Activated naive CD8-positive, alpha-beta T cell treated with anti-CD3 and anti-CD28 coated beads for 36 hours (primary cell): ENCODE measurements at places on chromosomes 3 and 15. TPM values are rescaled to one million over a fixed set of nuclear protein-coding genes. Genes with fewer than 3 reads are reported as not detected.
A peak's percentile ranks its signal among the peaks of the same experiment; 100 is the strongest.

MED12L gene
- 1.6 TPM for total RNA-seq

PROK2 gene
- 0.34 TPM for total RNA-seq

MORC1 gene
- total RNA-seq: not detected

TADA3 gene
- 49.5 TPM for total RNA-seq

KNL1 gene
- total RNA-seq: 24.5 TPM

RPL29 gene
- 1,589 TPM for total RNA-seq

ADGRG7 gene
- total RNA-seq: not detected

SKOR1 gene
- 0.30 TPM for total RNA-seq

- peaks cover 4% of the 10 kb centered on the region for H3K4me1 ChIP-seq
- H3K36me3 ChIP-seq: no peaks in the 10 kb centered on the region
- H3K27ac ChIP-seq: no peak within 1 kb of the TSS
- peak within 1 kb of the TSS; percentile 65 for H3K4me3 ChIP-seq
Observed at GRCh38 chr3:69385723-69386555, at the start of gene FRMD4B. TSS of gene FRMD4B (minus strand) at chr3:69386088. CDS start at chr3:69385989, 99 bp downstream.

DNA sequence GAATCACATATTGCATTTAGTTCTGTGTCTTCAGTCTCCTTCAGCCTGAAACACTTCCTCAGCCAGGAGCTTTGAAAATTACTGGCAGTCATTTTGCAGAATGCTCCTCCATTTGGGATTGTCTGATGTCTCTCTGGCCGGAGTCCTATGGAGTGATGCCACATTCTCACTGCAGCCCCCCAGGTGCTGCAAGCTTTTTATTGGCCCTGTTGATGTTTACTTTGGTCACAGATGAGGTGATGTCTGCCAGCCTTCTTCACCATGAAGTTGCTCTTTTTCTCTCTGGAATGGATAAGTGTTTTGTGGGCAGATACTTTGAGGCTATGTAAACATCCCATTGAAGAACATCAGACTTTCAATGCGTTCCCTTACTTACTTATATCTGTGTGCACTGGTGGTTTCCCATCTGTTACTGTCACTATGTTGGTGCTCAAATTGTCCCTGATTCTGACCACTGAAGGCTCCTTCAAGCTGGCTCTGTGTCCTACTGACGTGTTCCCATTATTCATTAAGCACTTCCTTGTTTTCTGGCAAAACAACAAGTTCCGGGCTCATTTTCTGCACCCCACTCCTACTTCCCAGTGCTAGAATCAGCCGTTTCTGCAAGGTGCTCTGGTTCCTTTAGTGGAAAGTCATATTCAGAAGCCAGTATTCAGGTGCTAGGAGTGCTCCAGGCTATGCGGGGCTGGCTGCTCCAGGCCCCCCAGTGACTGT, 1.4 kb upstream of the CLEC3B start:
- peaks cover 14% of the 10 kb centered on the region for H3K4me1 ChIP-seq
- H3K27ac ChIP-seq: no peak overlapping the region
- H3K36me3 ChIP-seq: peaks cover 3% of the 10 kb centered on the region
- no peaks in the 10 kb centered on the region for H3K27me3 ChIP-seq
- H3K4me3 ChIP-seq: no peak overlapping the region

DNA sequence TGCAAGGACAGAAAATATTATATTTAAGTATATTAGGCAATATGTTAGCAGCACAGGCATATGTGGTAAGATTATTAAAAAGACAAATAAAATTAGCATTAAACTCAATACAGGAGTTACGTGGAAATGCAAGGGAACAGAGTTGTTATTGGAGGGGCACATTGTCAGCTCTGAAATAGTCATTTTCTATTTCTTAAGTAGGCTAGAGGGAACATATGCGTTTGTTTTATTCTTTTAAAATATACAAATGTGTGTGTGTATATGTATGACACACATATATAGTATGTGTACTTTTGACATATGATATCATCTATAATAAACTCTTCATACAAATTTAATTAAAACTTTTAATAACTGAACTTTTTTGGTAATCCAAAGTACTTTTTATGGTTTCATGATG, 22.8 kb upstream of the VEPH1 start:
- H3K36me3 ChIP-seq: no peaks in the 10 kb centered on the region
- DNase-seq: no peak
- peaks cover 4% of the 10 kb centered on the region for H3K27me3 ChIP-seq
- no peaks in the 10 kb centered on the region for H3K4me1 ChIP-seq
- no peak overlapping the region for H3K27ac ChIP-seq

- H3K27me3 ChIP-seq: no peaks in the 10 kb centered on the region
- H3K4me3 ChIP-seq: no peak overlapping the region
- peaks cover 23% of the 10 kb centered on the region for H3K4me1 ChIP-seq
- H3K27ac ChIP-seq: no peak overlapping the region
Observed at GRCh38 chr15:49189631-49190030, 19.6 kb downstream of the GALK2 start.

- H3K36me3 ChIP-seq: no peaks in the 10 kb centered on the region
- peaks cover 11% of the 10 kb centered on the region for H3K27me3 ChIP-seq
- DNase-seq: peak; percentile 27
- H3K4me1 ChIP-seq: peaks cover 4% of the 10 kb centered on the region
Observed at GRCh38 chr15:39593656-39594445, 13.0 kb downstream of the THBS1 start.

GRCh38 chr3:31713816-31714215, 181.1 kb downstream of the STT3B start:
- no peak overlapping the region for H3K27ac ChIP-seq
- peaks cover 4% of the 10 kb centered on the region for H3K27me3 ChIP-seq
- no peaks in the 10 kb centered on the region for H3K4me1 ChIP-seq
- DNase-seq: no peak

GRCh38 chr3:120682095-120682681, at the start of gene HGD:
TSS of gene HGD (minus strand) at chr3:120682239. CDS start at chr3:120682111, 128 bp downstream.
- no peak within 1 kb of the TSS for H3K27ac ChIP-seq
- H3K4me3 ChIP-seq: no peak within 1 kb of the TSS
- H3K4me1 ChIP-seq: peaks cover 4% of the 10 kb centered on the region
- H3K27me3 ChIP-seq: peaks cover 4% of the 10 kb centered on the region
- peaks cover 4% of the 10 kb centered on the region for H3K36me3 ChIP-seq

DNA sequence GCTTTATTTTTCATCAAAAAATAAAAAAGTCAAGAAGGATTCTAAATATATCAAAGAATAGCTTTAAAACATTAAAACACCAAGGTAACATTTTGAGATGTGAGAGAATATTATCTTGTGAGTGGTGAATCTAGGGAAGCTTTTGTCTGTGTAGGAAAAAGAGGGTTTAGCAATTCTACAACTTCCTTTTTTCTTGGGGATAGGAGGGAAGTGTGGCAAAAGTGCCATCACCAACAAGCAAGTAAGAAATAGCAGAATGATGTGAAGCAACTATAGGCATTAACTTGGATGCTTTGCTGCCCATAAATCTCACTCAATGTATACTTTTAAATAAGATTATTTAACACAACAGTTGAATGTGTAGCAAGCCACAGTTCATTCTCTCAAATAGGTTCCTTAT, 57.8 kb upstream of the SUCLG2 start:
- H3K27ac ChIP-seq: no peak overlapping the region
- H3K4me3 ChIP-seq: no peak overlapping the region
- peaks cover 2% of the 10 kb centered on the region for H3K36me3 ChIP-seq
- H3K4me1 ChIP-seq: peaks cover 7% of the 10 kb centered on the region
- no peak for DNase-seq

- no peak overlapping the region for H3K27ac ChIP-seq
- DNase-seq: no peak
- no peaks in the 10 kb centered on the region for H3K36me3 ChIP-seq
- H3K4me1 ChIP-seq: peaks cover 3% of the 10 kb centered on the region
- no peak overlapping the region for H3K4me3 ChIP-seq
Observed at GRCh38 chr3:100463002-100463401, 29.4 kb upstream of the TMEM45A start.

GRCh38 chr15:55758580-55758986, 15.6 kb upstream of the PRTG start:
- no peak overlapping the region for H3K27ac ChIP-seq
- no peaks in the 10 kb centered on the region for H3K36me3 ChIP-seq
- H3K4me3 ChIP-seq: no peak overlapping the region

GRCh38 chr15:34753236-34753894, 1.4 kb downstream of the GJD2 start:
- no peaks in the 10 kb centered on the region for H3K36me3 ChIP-seq
- DNase-seq: no peak
- H3K27ac ChIP-seq: no peak overlapping the region

- H3K27ac ChIP-seq: no peak overlapping the region
- no peaks in the 10 kb centered on the region for H3K4me1 ChIP-seq
- DNase-seq: no peak
- H3K27me3 ChIP-seq: no peaks in the 10 kb centered on the region
Observed at GRCh38 chr3:161549261-161549660, 52.7 kb downstream of the OTOL1 start.

DNA sequence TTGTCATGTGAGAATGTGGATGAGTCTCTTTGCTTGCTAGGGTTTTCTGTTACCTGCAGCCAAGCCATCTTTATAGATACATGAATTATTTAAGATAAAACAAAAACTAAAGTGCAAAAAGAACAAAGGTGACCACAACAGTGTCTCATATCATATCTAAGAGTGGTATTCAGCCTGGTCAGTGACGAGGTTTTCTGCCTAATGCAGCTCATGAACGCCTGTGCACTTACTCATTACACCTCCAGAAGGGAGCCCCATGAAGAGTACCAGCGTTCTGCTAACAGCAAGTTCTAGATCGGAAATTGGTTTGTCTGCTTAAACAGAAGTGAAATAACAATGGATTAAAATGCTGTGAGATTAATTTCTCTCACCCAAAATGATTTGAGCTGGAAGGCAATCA, 19.2 kb downstream of the PXYLP1 start:
- H3K4me3 ChIP-seq: no peak overlapping the region
- no peaks in the 10 kb centered on the region for H3K36me3 ChIP-seq
- peaks cover 13% of the 10 kb centered on the region for H3K4me1 ChIP-seq
- no peaks in the 10 kb centered on the region for H3K27me3 ChIP-seq
- no peak for DNase-seq
- no peak overlapping the region for H3K27ac ChIP-seq
